Stimulated activated CD4-positive, alpha-beta T cell treated with anti-CD3 and anti-CD28 coated beads, Interleukin-12 subunit alpha, Interleukin-12 subunit beta, amount 100 ng/mL, for 4 hours (primary cell): ENCODE measurements at places on chromosomes 2 and 18.

- DNase-seq, result no peak
Observed at GRCh38 chr18:12255626-12256026, 1.5 kb downstream of the CIDEA start.

- no peak for DNase-seq
Observed at GRCh38 chr2:24160761-24161160, 14.1 kb upstream of the FAM228A start.

DNA sequence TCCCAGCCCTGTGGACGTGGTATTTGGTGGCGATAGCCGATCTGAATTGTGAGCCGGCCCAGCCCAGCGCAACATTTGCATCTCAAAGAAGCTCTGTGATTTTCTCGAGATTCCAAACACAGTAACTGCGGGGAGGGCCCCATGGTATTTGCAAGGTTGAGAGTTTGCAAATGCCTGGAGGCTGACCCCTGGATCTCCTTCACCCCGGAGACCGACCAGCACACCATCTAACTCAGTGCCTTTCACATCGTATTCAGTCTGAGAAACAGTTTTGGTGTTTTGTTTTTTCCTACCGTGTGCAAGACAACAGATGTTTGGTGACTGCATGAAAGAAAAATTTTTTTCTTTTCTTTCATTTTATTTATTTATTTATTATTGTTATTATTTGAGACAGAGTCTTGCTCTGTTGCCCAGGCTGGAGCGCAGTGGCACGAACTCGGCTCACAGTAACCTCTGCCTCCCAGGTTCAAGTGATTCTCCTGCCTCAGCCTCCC, 40.3 kb downstream of the MYCN start:
- DNase-seq, result no peak

DNA sequence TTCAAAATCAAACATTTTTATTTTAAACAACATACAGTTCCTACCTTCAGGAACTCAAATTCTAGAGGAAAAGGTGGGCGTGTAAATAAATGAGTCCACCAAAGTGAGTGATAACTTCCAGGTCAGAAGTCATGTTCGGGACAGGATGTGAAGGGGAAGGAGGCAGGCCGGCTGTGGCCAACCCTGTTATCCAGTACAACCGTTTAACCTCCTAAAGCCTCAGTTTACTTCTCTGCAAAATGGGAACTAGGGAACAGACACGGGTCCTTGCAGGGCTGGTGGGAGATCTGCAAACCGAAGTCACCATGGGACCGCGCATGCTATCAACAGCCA, 373 bp downstream of the EIPR1 start:
- DNase-seq, result no peak

DNA sequence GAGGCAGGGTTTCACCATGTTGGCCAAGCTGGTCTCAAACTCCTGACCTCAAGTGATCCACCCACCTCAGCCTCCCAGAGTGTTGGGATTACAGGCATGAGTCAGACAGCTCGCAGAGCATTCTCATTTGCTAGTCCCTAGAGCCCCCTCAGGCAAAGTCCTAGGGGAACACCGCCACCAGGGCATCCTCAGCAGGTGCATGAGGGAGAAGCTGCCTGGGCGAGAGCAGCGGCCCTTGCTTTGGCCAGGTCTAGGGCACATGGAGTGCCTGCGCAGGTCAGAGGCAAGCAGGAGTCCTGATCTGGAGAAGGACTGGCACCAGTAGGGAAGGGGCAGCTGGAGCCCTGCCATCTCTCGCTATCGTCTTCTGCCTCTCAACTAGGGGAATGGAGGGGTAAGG, 32.4 kb downstream of the NGEF start:
- DNase-seq, result no peak

GRCh38 chr2:100269889-100270288, 52.4 kb downstream of the LONRF2 start:
- no peak for DNase-seq
